ENCODE measurements at places on chromosomes 4 and X.

- H3K36me3 ChIP-seq, result no peaks in the 10 kb centered on the region
- H3K27ac ChIP-seq, result no peak overlapping the region
- H3K27me3 ChIP-seq, result no peaks in the 10 kb centered on the region
- H3K4me1 ChIP-seq, result peaks cover 10% of the 10 kb centered on the region
These were observed 7.8 kb downstream of the CXXC4 start for GRCh38 chr4:104486716-104487504.

DNA sequence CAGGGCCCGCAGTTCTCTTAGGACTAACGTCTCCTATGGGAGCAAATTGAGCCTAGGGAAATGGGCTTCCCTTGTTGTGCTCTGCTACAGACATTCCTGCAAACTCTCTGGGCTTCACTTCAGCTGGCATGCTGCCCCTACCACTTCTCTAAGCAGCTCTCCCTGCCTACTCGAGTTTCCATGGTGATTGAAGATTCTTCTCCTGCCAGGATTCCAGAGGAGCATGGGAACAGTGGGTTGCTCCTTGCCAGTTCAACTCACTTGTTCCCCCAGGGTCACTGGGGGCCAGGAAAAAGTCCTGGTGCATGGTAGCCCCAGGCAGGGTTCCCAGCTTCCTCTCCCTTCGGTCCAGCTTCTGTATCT is 21.1 kb upstream of the WDR17 start:
- no peaks in the 10 kb centered on the region for H3K27me3 ChIP-seq
- H3K4me1 ChIP-seq, result no peaks in the 10 kb centered on the region
- no peak overlapping the region for H3K4me3 ChIP-seq
- no peaks in the 10 kb centered on the region for H3K36me3 ChIP-seq

DNA sequence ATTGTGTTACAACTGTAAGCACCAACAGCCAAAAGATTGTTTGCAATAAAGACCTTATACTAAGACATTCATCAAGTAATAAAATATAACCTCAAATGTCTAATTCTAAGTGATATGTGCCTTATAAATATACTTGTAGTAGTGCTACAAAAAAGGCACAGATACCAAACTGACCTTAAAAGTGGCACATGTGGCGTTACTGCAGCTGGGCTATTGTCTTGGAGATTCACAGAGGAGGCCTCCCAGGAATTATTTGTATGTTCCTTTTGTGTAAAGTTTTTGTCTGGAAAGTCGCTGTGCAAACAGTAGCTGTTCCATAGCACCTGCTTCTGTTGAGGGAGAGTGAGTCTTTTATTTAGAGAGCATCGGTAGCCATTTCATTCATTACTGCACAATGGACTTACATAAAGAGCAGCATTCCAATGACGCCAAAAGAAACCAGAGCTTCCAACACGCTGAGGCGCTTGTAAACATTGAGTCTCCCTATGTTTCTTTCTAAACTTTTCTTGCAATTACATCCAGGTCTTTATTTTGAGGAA is 143.7 kb downstream of the RPA4 start:
- no peaks in the 10 kb centered on the region for H3K4me1 ChIP-seq
- H3K27ac ChIP-seq, result no peak overlapping the region
- H3K36me3 ChIP-seq, result no peaks in the 10 kb centered on the region

DNA sequence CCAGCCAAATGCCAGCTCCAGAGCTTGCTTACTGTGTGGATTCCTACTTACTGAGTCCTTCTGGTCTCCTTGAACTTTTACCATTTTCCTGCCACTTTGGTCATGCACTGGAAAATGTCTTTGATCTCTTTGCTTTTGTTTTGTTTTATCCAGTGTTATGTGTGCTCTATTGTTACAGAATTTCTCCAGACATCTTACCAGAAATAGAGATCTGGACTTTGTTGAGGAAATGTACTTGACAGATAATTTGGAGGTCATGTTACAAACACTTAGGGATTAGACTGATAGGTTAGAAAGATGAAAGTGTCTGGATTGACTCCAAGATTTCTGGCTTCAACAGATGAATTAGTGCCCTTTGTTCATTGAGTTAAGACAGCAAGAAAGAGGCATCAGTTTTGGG is 5.7 kb upstream of the ZNF330 start:
- no peaks in the 10 kb centered on the region for H3K36me3 ChIP-seq
- H3K27me3 ChIP-seq, result no peaks in the 10 kb centered on the region
- no peak overlapping the region for H3K27ac ChIP-seq
- no peaks in the 10 kb centered on the region for H3K4me1 ChIP-seq
- no peak overlapping the region for H3K4me3 ChIP-seq
- no peak for DNase-seq

- no peak for DNase-seq
- H3K4me1 ChIP-seq, result peaks cover 24% of the 10 kb centered on the region
- H3K27ac ChIP-seq, result no peak overlapping the region
These were observed 5.0 kb downstream of the IRAK1 start for GRCh38 chrX:154014429-154015380.

DNA sequence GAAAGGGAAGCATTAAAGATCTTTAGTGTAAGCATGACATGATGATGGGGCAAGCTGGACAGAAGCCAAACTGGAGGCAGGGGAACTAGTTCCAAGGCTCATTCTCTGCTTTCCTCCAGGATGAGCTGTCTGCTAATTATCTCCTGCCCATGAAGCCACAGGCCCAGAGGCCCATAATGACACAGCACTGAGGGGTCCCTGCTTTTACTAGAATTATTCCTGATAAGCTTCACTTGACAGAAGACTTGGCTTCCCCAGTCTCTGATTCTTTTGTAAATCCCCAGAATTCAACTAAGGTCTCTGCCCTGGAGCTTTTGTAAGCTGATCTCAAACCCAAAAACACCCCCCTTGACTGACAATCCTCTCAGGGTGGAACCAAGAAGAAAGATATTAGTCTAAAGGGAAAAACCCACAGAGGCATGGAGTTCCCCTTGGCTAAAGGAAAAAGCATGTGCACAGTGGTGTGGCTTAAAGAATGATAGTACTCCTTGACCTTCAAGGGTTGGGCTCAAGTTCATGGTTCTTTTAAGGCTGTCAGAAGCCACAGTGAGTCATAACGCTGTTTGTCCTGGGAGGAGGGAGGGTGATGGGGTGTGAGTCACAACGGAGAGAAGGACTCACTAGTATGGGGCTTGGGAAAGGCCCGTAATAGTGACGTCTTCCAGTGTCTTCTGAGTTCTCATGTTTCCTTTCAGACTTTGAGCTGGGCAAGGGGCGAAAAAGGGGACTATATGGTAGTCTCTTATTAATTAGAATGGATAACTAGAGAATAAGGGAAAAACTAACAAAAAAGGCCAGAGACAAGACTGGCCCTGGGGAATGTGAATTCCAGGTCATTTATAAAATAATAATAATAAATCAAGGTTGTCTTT is 146.0 kb upstream of the CPEB2 start:
- peak overlapping the region; percentile 64 for H3K27ac ChIP-seq
- H3K4me3 ChIP-seq, result no peak overlapping the region
- H3K36me3 ChIP-seq, result no peaks in the 10 kb centered on the region
- no peak for DNase-seq
- peaks cover 21% of the 10 kb centered on the region for H3K4me1 ChIP-seq

- H3K4me3 ChIP-seq, result no peak overlapping the region
- no peak overlapping the region for H3K27ac ChIP-seq
These were observed 378.0 kb downstream of the AFF2 start for GRCh38 chrX:148878371-148878770.

GRCh38 chrX:148956352-148956751 is 455.9 kb downstream of the AFF2 start:
- no peaks in the 10 kb centered on the region for H3K36me3 ChIP-seq
- H3K4me1 ChIP-seq, result no peaks in the 10 kb centered on the region
- H3K4me3 ChIP-seq, result no peak overlapping the region
- DNase-seq, result no peak

- H3K4me3 ChIP-seq, result no peak overlapping the region
- H3K36me3 ChIP-seq, result no peaks in the 10 kb centered on the region
- no peaks in the 10 kb centered on the region for H3K27me3 ChIP-seq
- peak overlapping the region; percentile 76 for H3K27ac ChIP-seq
- peaks cover 87% of the 10 kb centered on the region for H3K4me1 ChIP-seq
These were observed 79.5 kb downstream of the AFF1 start for GRCh38 chr4:87014284-87014782.

DNA sequence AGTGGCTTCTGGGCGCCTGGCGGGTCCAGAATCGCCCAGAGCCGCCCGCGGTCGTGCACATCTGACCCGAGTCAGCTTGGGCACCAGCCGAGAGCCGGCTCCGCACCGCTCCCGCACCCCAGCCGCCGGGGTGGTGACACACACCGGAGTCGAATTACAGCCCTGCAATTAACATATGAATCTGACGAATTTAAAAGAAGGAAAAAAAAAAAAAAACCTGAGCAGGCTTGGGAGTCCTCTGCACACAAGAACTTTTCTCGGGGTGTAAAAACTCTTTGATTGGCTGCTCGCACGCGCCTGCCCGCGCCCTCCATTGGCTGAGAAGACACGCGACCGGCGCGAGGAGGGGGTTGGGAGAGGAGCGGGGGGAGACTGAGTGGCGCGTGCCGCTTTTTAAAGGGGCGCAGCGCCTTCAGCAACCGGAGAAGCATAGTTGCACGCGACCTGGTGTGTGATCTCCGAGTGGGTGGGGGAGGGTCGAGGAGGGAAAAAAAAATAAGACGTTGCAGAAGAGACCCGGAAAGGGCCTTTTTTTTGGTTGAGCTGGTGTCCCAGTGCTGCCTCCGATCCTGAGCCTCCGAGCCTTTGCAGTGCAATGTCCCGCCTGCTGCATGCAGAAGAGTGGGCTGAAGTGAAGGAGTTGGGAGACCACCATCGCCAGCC is at the start of gene ATOH1:
Gene ATOH1, plus strand, starts transcription at position 422 of the 663 bp plus-strand sequence. Its CDS starts 174 bp downstream, at position 596.
- no peaks in the 10 kb centered on the region for H3K36me3 ChIP-seq
- H3K4me1 ChIP-seq, result peaks cover 32% of the 10 kb centered on the region
- DNase-seq, result no peak
- H3K4me3 ChIP-seq, result peak within 1 kb of the TSS; percentile 44

GRCh38 chrX:152635941-152636340 is 1.8 kb upstream of the GABRQ start:
- no peak overlapping the region for H3K27ac ChIP-seq
- no peak overlapping the region for H3K4me3 ChIP-seq
- no peak for DNase-seq
- peaks cover 17% of the 10 kb centered on the region for H3K27me3 ChIP-seq

DNA sequence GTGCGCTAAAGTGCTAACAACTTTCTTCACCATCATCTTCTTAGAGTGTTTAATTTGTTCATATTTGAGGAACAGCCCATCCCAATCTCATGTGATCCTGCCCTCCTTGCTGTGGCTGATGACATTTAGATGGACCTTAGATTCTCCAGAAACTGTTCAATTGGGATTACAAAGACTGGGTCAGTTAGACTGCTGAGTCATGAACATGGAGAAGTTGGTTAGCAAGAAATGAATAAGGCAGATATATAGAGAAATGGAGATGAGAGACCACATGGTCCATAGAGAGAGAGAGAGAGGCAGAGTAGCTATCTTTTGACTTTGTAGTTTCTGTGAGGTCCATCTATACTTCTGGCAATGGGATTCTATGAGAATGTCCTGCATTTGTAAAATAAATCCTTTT is 275.9 kb downstream of the GLUD2 start:
- no peak for DNase-seq
- no peaks in the 10 kb centered on the region for H3K27me3 ChIP-seq
- no peaks in the 10 kb centered on the region for H3K4me1 ChIP-seq
- H3K27ac ChIP-seq, result no peak overlapping the region
- no peaks in the 10 kb centered on the region for H3K36me3 ChIP-seq

All from suprapubic skin (tissue), 4 donors.